ENCODE measurements at places on chromosomes 3 and 15.

- DNase-seq = no peak
Measured at GRCh38 chr3:20140881-20141280, 45.1 kb downstream of the SGO1 start.

DNA sequence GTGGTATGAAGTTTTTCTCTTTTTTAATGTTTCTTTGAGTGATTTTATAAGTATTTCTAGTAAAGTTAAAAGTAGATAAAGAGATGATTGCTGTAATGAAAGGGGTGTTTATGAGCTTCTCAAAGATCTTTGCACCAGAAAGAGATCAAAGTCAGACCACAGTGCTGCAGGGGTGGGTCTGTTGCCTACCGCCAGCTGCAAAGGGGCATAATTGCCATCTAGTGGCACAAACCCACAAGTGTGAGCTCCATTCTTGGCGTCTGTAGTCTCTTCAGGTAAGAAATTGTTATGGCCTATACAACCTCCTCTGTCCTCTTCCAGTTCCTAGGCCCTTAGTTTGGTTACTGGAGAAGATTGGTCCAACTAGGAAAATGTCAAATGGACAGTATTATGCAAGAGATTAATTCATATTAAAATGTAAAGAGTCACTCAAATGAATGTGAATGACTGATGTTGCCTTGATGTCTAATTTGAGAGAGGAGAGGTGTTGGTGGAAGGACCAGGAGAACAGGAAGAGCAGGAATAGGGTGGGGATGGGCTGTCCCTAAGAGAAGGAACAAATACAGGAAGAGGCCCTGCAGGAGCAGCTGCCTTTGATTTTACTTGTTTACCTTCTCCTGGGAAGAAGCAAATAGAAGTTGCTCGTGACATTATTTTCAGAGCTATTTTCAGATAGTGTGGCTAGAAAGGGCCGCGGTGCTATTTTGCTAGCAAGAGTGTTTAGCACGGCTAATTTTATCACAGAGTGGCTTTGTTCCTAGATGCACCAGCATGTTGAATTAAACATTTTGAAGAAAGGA, 53.0 kb upstream of the GSK3B start:
- no peak for DNase-seq

- no peak for DNase-seq
Measured at GRCh38 chr3:187359798-187360486, 8.2 kb upstream of the RTP4 start.

- DNase-seq = no peak
Measured at GRCh38 chr3:59832702-59833101, 782.9 kb upstream of the CFAP20DC start.

DNA sequence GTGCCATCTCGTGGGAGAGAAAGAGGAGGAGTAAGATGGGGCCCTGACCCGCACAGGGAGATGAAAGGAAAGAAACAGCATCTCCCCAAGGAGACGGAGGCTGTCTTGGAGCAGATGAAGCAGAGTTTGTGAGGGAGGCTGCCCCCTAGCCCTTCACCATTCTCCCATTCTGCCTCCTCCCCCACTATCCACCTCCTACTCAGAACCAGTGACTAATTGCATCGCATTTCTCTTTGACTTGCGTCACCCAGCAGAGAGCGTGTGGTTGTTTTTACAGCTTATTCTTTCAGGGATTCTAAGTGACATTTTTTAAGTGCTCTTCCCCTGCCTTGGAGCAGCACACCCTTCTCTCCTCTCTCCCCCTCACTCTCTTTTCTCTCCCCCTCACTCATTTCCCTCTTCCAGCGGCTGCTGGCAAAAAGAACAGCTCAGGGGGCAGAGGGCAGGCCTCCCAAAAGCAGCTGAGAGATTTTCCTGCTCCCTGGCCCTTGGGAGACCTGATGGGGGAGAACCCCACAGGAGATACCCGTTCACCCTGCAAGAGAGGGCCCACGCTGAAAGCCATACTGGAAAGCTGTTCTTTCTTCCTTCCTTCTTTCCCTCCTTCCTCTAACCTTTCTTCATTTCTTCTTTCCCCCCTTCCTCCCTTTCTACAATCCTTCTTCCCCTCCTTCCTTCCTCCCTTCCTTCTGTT, 91.8 kb downstream of the MRPL46 start:
- DNase-seq = no peak

- DNase-seq = no peak
Measured at GRCh38 chr3:194638991-194639605, 5.9 kb upstream of the TMEM44 start.
